ENCODE measurements at places on chromosomes 7 and 10.
A peak's percentile ranks its signal among the peaks of the same experiment; 100 is the strongest.

DNA sequence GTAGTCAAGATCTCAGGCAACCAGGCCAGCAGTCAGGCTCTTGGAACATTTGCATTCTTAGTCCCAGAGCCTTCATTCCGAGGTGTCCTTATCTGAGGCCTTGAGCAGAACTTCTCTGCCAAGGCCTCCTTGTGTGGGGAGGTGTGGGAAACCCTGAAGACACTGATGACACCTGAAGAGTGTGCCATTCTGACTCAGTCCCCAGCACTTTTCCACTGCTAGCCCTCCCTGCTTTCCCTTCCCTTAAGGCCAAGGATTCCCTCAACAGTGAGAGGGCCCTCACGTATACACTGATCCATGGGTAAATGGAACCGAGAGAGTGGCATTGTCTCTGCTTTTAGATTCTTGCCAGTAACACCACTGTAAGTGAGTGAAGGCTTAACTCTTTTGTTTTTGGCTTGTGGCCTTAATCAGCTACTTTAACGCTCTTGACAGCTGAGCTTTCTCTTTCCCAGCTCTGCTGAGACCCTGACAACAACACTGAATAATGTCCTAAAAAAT, 30.3 kb downstream of the TRDMT1 start:
- no peak for DNase-seq

DNA sequence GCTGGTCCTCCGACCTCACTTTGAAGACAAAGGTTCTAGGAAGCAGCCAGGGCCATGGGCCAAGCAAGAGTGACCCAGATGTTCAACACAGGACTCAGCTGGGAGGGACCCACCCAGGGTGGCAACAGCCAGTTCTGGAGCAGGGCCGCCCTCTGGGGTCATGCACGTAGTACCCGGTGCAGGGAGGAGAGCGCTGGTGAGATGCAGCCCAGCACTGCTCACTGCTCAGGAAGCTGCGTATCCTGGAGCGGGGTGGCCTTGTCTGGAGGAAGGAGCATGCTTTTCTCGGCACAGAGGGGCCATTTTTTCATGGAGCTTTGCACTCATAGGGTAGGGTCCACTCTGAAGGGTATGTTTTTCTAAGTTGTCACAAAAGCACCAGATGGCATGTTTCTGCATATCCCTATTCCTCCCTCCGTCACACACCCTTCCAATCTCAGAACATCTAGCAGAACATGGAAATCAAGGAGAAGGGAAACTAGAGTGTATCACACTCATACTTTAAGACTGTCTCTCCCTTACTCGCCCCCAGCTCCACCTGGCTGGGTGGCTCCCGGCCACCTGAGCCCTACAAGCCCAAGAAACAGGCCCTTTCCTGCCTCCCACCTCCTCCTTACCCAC, 132.6 kb downstream of the CDH23 start:
- no peak for DNase-seq

GRCh38 chr7:137937202-137937560, 64.7 kb downstream of the CREB3L2 start:
- DNase-seq, result no peak

GRCh38 chr7:142992427-142992826, 30.3 kb upstream of the KEL start:
- peak; percentile 15 for DNase-seq

- DNase-seq, result no peak
Measured at GRCh38 chr10:70380350-70381135, 1.9 kb downstream of the LRRC20 start.

- peak; percentile 56 for DNase-seq
Measured at GRCh38 chr10:105968666-105969065, 1195.8 kb downstream of the SORCS1 start.

Measured in muscle of leg (tissue), 16 donors.